ENCODE measurements at places on chromosomes 1 and 21.

DNA sequence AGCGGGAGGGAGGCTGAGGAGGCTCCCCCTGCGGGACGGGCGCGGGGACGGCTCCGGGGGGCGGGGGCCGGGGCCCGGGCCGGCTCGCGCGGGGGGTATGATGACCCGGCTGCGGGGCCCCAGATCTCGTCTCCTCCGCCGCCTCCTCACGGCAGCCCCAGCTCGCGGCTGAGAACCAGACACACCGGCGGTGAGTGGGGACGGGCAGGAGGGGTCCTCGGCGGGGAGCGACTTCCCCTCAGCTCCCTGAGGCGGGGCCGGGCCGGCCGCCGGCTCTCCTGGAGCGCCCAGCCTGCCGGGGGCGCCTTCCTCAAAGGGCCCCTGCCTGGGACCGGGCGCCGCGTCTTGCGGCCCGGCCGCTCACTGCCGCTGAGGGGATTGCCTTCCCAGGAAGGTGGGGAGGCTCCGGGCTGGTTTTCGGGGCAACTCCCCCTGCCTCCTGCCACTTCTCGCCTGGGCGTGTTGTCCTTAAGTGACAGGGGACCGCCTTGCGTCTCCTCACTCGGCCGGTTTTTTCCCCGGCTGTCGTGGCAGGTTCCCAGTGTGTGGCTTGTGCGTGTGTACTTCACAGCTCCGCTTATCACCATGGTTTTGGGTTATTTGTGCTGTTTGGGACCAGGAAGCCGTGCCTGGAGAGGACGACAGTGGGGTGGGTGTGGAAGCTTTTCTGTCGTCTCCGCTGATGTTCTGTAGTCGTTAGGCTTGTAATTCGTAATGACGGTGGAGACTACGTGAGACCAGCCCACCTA, 800 bp downstream of the HIPK1 start:
- DNase-seq: no peak

DNA sequence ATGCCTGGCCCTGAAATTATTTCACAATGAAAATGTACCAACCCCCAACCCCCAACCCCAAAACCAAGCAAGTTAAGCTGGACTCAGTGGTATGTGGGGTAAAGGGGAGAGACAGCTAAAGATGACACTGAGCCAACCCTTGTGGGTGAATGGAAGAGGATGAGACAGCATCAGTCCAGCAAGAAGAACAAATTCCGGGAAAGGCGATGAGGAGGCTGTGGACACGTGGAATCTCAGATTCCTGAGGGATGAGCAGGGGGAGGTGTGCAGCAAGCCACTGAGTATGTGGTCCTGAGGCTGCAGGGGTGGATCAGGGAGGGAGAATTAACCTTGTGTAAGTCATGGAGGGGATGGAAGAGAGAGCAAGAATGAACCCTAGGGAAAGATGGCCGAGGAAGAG, 14.4 kb upstream of the ZNF362 start:
- no peak for DNase-seq

DNA sequence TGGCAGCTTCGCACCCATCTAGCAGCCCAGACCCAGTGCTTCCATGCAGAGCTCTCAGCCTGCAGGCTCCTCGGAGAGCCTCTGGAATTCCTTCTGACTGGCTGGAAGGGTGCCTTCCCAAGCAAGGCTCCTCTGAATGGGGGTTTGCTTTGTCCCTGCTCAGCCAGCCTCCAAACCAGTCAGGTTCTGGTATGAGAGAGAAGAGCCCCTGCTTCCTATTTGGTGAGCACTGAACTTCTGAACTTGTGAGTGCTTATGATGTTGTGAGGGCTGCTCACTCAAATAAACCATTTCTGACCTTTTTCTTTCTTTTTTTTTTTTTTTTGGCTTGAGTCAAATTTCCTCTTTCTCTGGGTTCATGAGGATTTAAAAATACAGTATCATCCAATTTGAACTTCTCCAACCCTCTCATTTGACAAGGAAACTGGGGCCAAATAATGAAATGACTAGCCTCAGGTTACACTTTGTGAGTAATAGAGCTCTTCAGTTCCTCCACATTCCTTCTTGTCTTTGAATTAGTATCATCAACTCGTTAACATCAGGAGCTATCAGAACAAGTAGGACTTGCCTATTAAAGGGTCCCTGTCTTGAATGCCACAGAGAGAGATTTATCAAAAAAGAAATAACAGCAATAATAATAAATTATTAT, 39.6 kb downstream of the GFI1 start:
- DNase-seq: no peak

- DNase-seq: no peak
These were observed 9.6 kb downstream of the TTLL10 start for GRCh38 chr1:1183221-1183747.
